ENCODE measurements at places on chromosomes 11 and 22.

- no peak for DNase-seq
These were observed 98.2 kb upstream of the CHORDC1 start for GRCh38 chr11:90321018-90321417.

DNA sequence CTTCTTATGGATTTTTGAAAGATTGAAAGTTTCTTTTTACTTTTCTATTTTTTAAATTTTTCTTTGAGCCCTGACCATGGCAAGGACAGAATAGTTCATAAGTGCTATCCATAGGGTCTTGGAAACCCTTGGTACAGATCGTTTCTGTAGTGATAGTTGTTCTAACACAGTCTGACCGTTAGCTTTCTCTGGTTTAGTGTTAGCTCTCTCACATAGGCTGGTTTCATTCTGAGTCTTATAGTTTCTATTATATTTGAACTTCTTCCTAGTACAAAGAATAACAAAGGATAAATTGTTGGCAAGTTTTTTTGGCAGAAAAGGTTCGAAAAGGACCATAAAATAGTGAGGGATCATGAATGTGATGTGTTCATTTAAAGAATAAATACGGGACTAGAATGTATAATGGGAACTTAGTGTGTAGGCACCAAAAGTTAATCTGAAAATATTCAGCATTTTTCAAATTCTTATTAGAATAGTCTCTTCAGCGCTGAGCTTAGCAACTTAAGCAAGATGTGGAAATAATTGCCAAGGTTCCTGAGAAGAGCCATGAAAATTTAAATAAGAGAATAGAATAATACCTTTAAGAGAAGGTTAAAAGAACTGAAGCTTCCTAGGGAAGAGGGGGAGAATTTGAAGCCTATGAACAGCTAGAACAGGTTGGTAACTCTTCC lies 24.1 kb downstream of the FDX1 start:
- no peak for DNase-seq

DNA sequence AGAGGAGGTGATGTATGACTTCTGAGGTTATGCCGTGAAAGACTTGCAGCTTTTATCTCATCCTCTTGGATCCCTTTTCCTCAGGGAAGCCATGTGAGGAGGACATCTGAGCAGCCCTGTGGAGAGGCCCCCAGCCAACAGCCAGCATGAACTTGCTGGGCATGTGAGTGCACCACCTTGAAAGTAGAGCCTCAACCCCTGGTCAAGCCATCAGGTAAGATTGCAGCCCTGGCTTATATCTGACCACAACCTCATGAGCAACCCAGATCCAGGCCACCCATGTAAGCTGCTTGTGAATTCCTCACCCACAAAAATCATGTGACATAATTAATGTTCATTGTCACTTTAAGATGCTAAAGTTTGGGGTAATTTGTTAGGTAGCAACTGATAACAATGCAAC lies 121.0 kb downstream of the MIAT start:
- no peak for DNase-seq

DNA sequence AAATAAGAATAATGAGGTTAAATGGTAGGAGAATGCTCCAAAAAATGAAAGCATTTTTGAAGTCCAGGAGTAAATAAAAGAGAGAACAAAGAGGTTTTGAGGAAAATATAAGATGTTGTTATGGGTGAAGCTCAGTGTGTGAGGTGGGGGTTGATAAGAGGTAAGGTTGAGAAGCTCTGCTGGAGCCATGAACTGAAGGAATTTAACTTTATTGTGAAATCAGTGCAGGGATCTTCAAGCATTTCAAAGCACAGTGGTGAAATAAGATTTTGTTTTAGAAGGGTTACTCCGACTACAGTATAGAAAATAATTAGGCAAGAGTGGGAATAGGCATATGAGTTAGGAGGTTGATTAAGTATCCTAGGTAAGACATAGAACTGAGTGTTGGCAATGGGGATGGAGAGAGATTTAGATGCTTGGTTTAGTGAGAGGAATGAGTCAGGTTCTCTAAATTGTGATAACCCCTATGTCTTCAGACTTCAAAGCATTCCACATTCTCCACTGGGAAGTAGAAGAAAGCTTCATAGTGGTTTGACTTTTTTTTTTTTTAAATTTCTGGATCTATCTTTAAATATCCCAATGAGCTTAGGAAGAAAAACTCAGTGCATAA lies 403.2 kb downstream of the AASDHPPT start:
- DNase-seq, result no peak

- no peak for DNase-seq
These were observed 2.0 kb downstream of the ARHGEF17 start for GRCh38 chr11:73310076-73310475.

DNA sequence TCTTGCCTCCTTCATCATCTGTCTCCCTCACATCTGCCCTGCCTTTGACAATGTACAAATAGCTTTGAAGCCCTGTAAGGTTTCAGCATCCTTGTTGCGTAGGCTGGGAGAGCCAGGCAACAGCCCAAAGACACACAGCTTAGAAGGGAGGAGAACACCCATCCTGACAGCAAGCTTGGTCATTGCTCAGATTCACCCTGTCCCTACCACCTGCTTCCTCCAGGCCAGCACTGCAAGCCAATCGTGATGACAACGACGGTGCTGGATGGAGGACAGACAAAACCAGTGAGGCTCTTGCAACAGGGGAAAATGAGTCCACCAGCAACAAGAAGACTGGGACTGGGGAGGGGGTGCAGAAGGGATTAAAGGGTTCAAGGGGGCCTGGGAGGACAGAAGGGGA lies 32.9 kb upstream of the CD5 start:
- DNase-seq, result no peak

DNA sequence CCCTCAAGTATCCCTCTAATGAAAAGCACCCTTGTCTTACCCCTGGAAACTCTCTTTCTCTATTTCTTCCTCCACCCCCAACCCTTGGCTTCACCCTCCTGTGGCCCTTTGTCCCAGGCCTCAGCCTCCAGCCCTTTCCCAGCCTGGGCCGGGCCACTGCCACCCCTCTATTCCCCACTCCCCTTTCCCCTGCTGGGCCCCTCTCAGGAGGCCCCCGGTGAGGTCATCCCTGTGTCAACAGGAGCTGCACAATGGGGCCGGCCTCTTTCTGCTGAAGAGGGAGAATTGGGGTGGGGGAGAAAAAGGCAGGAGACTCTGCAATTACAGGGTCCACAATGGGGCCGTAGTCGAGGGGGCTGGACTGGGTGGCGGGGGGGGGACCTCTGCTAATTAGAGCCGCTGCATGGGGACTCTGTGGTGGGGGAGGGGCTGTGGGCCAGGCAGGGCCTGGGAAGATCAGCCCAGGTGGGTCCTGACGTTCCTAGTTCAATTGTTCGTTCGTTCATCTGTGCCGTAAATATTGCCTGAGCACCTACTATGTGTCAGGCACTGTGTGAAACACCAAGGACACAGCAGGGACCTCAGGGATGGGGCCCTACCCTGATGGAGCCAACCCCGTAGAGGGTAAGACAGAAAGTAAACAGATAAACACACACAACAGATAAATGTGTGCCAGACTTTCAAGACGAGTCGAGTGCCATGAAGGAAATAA lies 18.5 kb upstream of the MPPED1 start:
- DNase-seq, result no peak

GRCh38 chr22:20994128-20994901 lies 7.6 kb downstream of the THAP7 start:
- DNase-seq, result no peak

GRCh38 chr22:28716686-28717085 lies 24.9 kb downstream of the CHEK2 start:
- DNase-seq, result no peak

- DNase-seq, result peak; percentile 65
These were observed 11.0 kb upstream of the SLC5A4 start for GRCh38 chr22:32265882-32266767.

GRCh38 chr11:39365809-39366436 lies 2093.5 kb downstream of the LRRC4C start:
- DNase-seq, result no peak

DNA sequence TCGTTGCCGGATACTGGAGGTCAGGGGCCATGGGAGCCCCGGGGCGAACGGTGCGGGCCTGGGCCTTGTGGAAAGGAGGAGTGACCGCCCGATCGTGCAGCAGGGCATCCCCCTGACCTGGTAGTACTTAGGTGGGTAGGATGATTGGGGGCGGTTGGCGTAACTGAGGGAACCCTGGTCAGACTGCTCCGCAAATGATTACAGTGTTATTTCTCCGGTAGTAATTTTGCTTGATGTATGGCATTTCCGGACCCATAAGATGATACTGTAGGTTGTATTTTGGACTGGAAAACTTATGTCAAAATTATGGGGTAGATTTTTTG lies 762 bp downstream of the MTMR3 start:
- DNase-seq, result no peak

GRCh38 chr11:94107363-94107762 lies 21.3 kb upstream of the PANX1 start:
- no peak for DNase-seq

GRCh38 chr22:30803679-30804078 lies 109.0 kb downstream of the OSBP2 start:
- no peak for DNase-seq

- DNase-seq, result no peak
These were observed 53.3 kb upstream of the PTPN5 start for GRCh38 chr11:18844753-18845367.

- DNase-seq, result no peak
These were observed 16.3 kb upstream of the TMEM41B start for GRCh38 chr11:9330387-9331384.

DNA sequence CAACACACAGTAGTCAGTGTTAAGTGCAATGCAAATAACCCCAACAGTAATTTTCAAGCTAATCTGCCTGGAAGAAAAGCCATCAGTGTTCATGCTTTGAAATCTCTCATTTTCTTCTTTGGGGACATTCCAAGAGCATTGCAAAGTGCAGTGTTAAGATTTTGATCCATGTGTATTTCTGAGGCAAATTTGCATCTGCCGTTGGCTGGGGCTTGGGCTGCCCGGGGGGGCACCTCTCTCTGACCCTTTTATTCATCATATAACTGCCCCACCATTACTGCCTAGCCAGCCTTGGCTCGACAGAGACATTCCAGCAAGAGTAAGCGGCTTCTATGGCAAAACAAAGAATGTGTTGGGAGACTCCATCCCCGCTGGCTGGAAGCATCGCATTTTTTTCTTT lies 483.5 kb downstream of the BRD1 start:
- DNase-seq, result no peak

- no peak for DNase-seq
These were observed 13.4 kb downstream of the SYT13 start for GRCh38 chr11:45272701-45273100.

DNA sequence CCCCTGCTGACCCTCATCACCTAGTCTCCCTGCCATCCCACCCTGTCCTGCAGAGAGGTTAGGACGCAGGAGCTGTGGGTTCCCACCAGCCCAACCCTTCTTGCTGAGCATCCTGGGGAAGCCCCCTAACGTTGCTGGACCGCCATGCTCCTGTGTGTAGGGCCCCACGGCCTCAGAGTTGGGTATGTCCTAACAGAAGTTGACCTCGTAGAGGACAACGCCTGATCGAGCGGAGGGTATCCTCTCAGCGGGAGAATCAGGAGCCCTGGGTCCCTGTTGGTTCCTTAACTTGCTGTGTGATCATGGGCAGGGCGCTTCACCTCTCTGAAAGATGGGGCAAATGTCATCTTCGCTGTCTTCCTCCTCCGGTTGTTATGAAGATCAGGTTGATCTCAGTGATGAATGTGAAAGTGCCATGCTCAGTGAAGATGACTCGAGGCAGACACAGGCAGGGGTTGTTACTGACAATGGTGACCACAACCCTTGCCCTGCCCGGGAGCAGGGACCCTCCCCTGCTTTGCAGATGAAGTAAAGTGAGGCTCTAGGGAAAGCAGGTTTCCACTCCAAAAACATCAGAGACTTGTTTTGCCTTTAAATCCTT lies 19.3 kb upstream of the CD5 start:
- DNase-seq, result peak; percentile 44

- no peak for DNase-seq
These were observed 513.6 kb downstream of the METTL15 start for GRCh38 chr11:28621753-28622152.

- no peak for DNase-seq
These were observed 48.8 kb downstream of the ACAT1 start for GRCh38 chr11:108170184-108170583.

GRCh38 chr11:56782167-56782847 lies 33.8 kb upstream of the OR9G4 start:
- no peak for DNase-seq

GRCh38 chr22:27627901-27628300 lies 173.7 kb downstream of the MN1 start:
- no peak for DNase-seq

DNA sequence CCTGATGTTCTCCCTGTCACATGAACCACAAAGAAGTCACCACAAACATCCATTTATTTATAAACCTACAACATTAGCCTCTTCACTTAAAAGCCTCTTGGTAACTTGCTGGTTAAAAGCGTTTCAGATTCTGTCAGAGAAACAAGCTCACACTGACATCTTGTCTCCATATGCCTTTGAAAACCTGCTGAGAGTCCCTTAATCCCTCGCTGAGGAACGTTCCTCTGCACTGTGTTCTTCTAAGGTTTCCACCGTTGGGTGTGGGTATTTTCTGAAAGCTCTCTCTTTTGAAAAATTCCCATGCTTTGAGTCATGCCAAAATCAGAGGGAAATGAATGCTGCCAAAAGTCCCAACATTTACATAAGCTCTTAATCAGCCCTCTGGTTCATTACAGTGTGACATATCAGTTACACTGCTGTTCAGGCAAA lies 149.8 kb downstream of the CCDC34 start:
- no peak for DNase-seq

DNA sequence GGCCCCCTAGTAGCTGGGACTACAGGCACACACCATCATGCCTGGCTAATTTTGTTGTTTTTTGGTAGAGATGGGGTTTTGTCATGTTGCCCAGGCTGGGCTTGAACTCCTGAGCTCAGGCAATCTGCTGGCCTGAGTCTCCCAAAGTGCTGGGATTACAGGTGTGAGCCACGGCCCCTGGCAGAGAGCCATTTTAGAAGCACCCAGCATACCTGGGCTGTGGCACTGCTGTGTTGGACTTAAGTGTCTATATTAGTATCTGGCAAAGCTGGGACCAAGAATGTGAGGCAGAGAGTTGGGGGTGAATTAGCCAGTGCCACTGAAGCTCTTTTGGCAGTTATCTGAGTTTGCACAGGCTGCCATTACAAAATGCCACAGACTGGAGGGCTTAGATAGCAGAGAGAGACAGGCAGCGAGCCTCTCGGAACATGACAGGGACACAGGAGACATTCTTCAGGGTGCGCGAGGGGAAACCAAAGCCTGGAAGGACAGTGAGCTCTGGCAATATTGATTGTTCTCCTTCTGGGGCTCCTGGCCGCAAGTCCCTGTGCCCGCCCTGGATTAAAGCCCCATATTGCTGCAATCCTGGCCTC lies 87.7 kb upstream of the ALX4 start:
- no peak for DNase-seq
